ENCODE measurements at places on chromosomes 3 and 15. TPM values are rescaled to one million over a fixed set of nuclear protein-coding genes. Genes with fewer than 3 reads are reported as not detected.
A peak's percentile ranks its signal among the peaks of the same experiment; 100 is the strongest.

DNA sequence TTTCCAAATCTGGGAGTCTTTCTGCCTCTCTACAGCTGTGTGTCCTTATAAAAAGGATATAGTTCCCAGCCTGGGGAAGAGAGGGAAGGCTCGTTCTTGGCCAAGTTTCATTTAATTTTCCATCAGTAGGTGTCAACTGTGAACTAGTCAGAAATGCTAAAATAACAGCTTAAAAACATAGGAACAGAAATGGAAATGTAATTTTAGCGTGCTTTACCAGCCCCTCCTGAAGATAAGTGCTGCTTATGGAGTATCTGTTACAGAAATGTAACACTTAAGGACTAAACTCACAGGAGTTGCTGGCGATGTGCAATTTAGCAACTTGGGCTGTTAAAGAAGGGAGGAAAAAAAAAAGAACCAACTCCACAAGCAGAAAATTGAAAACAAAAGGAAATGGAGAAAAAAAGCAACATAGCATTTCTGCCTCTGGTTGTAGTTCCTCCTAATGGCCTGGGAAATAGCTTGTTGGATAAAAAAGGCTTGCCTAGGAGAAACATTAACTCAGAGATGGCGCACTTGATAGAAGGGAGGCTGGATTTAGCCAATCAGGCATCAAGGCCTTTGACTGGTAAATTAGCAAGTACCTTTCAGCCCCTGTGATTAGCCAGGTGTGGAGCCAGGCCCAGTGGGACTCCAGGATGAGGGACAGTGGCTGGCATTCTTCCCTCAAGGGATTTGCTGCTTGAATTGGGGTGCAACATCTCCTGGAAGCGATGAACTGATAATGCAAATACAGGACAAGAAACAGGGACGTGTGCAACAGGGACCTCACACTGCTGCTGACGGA lies 84.3 kb downstream of the RPLP1 start:
- no peak for DNase-seq

DNA sequence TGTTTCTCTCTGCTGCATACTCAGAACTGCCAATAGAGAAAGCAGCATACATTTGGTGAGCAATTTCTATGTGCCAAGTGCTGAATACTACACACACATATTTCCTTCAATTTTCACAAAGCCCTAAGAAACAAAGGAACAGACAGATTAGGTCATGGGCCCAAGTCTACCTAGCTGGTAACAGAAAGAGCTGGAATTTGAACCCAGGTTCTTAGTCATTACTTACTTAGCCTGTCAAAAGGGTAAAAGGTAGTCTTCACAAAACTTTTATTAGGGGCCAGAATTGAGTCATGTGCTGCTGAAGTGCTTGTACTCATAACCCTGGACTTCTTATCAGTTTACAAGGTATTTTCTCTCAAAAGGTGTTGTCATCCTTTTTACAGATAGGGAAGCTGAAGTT lies 10.4 kb upstream of the ABHD17C start:
- DNase-seq, result no peak

GRCh38 chr15:76344893-76345582 lies 8.5 kb downstream of the ISL2 start:
- no peak for DNase-seq

- DNase-seq, result no peak
Observed at GRCh38 chr3:136602818-136603217, 149.4 kb downstream of the STAG1 start.

DNA sequence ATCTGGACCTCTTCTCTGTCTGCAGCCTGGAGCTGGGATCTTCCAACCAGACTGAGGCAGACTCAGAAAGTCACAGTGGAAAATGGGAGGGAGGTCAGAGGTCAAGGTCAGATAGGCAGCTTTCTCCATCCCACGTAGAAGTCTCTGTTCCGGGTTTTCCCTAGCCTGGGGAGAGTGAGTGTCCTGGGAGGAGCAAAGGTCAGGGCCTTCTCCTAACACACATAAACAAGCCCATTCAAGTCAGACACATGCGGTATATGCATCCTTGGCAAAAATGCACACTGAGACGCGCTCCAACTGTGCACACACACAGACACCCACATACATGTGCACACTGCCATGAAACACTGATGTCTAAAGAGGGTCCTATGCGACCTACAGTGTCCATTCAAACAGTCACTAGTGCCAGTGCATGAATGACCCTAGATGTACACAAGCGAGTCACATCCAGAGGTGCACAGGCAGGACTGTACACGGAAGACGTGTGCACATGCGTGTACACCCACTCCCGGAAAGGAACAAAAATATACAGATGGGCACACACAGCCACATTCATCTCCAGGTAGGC lies 681 bp downstream of the TWF2 start:
- no peak for DNase-seq

DNA sequence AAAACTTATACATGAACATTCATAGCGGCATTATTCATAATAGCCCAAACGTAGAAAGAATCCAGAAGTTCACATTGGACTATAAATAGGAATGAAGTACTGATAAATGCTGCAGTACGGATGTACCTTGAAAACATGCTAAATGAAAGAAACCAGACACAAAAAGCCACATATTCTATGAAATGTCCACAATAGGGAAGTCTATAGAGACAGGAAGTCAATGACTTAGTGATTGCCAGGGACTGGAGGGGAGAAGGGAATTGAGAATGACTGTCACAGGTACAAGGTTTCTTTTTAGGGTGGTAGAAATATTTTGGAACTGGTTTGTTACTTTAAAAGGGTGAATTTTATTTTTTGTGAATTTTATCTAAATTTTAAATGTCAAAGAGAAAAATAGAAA lies 71.4 kb upstream of the SKOR1 start:
- no peak for DNase-seq

GRCh38 chr15:98518823-98519561 lies 129.3 kb upstream of the IGF1R start:
- no peak for DNase-seq

DNA sequence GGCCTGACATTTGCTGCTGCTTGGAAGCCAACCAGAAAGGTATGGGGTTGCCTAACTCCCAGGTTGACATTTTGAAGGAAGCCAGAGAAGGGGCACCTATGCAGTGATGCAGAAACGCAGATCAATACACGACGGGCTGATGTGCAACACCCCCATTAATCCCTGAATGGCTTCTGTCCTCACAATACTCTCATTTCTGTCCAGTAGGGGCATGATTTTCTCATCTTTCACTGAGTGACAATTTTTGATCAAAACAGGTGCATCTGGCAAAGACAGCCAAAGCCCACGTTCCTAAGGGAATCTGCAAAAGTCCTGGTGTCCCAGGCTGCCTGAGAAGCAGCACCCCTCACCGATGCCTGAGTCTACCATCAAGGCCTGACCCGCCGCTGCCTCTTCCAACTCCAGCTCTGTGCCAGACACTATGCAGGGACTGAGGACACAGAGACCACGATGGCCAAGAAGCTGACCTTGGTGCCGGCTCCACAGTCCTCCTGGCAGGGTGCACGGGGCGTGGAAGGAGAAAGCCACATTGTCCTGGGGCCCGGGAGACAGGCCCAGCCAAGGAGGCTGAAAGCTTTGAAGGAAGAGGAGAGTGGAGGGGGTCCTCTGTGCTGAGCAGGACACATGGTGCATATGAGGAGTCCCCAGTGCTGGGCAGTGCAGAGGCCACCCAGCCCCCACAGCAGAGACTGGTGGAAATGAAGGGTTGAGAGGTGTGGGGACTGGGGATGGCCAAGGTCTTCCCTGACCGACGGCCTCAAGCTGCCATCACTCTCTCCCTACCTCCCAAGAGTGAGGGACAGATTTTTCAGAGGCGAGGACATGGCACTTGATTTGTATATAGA lies 159.6 kb downstream of the NUP210 start:
- DNase-seq, result no peak

- no peak for DNase-seq
Observed at GRCh38 chr3:48435774-48436476, 4.0 kb downstream of the CCDC51 start.

DNA sequence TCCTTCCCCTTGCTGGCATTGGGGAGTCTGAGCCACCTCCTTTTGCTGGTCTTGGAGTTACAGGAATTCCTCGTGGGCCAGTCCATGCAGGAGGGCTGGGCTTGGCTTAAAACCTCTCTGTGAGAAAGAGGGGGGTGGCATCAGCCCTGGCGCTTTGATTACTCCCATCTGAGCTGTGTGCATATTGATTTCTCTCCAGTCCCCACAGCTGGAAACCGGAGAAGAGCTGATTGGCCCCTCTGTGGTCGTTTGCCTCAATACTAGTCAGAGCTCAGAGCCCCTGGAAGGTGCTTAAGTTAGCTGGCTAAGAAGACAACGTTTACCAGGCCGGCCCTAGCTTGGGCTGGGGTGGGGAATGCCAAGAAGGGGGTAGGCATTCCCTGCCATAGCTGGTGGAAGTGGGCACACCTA lies 4.0 kb upstream of the RASGRF1 start:
- DNase-seq, result no peak

DNA sequence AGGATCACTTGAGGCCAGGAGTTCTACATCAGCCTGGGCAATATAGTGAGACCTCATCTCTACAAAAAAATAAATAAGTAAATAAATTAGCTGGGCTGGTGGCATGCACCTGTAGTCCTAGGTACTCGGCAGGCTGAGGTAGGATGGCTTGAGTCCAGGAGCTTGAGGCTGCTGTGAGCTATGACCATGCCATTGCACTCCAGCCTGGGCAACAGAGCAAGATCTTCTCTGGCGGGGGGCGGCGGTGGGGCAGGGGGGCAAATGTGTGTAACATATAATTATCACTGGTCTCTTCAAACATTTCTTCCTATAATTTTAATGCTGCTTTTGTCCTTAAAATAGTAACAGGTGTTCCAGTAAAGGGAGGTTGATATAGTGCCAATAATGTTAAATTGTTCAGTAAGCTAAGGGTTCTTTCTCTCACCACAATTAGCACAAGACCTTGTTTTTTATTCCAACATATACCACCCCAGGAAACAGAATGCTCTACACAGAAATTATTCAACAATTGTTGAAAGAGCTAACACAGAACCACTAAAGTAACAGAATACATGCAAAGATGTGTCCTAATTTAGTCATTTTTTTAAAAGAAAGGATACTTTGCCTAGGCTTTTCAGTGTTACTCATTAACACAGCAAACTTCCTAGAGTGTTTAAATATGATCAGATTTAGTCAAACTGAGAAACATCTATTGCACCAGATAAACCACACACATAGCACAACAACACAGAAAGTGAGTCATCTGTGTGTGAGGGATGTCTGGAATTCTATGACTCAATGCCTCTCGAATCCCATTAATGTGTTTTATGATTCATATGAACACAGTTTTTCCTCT lies 29.1 kb downstream of the ANKRD28 start:
- DNase-seq, result peak; percentile 90

GRCh38 chr3:4583416-4583815 lies 90.3 kb downstream of the ITPR1 start:
- no peak for DNase-seq

DNA sequence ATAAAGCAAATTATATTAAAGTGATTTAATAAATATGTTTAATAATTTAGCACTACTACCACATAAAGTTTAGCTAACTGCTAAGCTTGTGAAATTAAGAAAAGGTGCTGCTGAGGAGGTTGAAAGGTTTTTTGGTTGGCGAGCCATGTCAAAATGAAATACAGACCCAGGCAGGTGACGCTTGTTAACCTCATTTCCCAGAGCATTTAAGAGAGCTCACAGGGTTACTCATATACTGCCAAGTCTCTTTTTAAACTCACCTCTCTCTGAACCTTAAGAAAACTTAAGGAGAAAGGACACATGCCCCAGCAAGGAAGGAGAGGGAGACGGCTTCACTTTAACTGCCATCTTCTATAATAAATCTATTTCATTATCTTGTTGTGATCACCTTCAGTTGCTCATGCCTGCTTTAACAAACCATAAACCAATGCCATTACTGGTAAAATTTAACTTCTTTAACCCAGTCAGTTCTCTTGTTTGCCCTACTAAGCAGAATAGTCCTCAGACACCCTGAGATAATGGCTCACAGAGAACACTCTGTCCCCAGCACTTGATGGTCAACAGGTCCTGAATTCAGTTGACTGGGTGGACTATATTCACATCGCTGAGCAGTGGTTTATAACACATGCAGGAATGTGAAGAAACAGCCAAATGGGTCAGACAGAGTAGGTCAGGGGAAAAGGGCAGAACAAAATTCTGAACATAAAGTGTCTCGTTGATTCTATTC lies 540.1 kb downstream of the UNC13C start:
- DNase-seq, result no peak

GRCh38 chr15:66595931-66596545 lies 30.2 kb upstream of the LCTL start:
- DNase-seq, result no peak

DNA sequence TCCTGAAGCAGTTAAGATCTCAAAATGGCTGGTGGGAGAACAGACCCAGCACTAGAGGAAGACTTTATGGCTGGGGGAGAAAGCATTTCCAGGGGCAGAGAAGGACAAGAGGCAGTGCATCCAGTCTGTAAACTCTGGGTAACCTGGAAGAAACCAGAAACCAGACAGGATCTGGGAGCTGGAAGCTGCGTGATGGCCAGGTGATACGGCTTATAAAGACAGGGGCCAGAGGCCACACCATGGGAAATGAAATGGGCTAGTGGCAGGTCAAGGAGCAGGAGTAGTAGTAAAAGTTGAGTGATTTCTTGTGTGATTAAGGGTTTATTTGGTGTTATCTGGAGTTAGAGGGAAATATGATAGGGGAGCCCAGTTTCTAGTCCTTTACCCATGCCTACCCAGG lies 144.7 kb upstream of the ARRDC4 start:
- DNase-seq, result no peak

DNA sequence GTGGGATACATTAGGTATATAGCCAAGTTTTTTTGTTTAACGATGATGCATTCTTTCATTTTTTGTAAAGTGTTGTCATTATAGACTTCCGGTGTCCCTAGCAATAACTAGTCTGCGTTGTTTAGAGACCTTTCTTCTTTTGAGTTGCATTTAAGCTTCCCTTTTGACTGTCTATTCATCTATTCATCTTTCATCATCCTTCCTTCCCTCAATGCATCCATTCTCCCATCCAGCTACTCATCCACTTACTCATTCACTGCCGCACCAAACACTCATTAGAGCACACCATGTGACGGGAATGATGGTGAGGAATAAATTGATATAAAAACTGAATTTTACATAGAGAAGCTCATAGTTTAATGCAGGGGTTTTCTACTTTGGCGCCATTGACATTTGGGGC lies 32.9 kb downstream of the OR4F15 start:
- no peak for DNase-seq

DNA sequence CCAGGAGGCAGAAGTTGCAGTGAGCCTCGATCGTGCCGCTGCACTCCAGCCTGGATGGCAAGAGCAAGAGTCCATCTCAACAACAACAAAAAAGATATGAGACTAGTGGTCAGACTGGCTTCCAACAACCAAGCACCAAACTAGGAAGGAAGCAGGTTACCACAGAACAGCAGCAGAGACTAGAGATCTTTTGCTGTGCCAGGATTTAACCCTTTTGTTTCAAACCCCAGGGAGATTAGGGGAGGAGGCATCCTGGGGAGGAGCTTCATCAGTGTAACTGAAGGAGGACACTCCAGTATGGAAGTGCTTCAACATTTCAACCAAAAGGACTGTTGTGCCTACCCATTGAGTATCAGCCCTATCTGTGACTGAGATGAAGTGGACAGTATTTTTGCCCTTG lies 240.3 kb downstream of the ZIC1 start:
- no peak for DNase-seq

MBNL1 gene
- polyA plus RNA-seq, result 203 TPM

TPRG1 gene
- polyA plus RNA-seq, result 0.16 TPM

MAP6D1 gene
- polyA plus RNA-seq, result 3.9 TPM

CAMK2N2 gene
- polyA plus RNA-seq, result 0.17 TPM

CHRFAM7A gene
- polyA plus RNA-seq, result 0.04 TPM

ASB14 gene
- not detected for polyA plus RNA-seq

RASGRF1 gene
- polyA plus RNA-seq, result 0.07 TPM

ACKR2 gene
- polyA plus RNA-seq, result not detected

PLA2G4B gene
- 2.4 TPM for polyA plus RNA-seq

NPAP1 gene
- not detected for polyA plus RNA-seq
